ENCODE measurements at places on chromosomes 5 and 9.

GRCh38 chr9:37953206-37953774 is 49.4 kb upstream of the SLC25A51 start:
- DNase-seq = no peak

- DNase-seq = no peak
Measured at GRCh38 chr5:10745133-10745532, 15.9 kb downstream of the DAP start.

- no peak for DNase-seq
Measured at GRCh38 chr5:53303105-53303504, 177.3 kb upstream of the FST start.

DNA sequence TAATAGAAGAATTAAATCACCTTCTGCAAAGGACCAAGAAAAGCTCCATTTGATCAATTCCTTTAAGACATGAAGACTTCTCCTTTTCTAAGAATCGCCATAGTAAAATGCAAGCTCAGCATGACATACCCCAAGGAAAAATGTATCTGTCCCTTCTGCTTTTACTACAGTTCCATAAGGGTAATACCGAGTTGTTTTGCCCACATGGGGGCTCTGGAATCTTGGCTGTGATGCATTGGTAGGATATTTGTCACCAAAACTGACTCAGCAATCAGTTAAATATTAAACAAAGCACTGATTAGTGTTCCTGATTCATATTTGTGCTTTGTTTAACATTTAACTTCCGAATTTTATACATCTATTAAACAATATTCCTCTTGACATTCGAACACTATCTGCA is 24.3 kb upstream of the KCNIP1 start:
- DNase-seq = no peak

GRCh38 chr5:173564106-173564505 is 52.3 kb downstream of the BOD1 start:
- no peak for DNase-seq

GRCh38 chr9:4936277-4936676 is 48.8 kb upstream of the JAK2 start:
- DNase-seq = no peak

- DNase-seq = no peak
Measured at GRCh38 chr5:123398058-123398733, 25.0 kb downstream of the CEP120 start.

DNA sequence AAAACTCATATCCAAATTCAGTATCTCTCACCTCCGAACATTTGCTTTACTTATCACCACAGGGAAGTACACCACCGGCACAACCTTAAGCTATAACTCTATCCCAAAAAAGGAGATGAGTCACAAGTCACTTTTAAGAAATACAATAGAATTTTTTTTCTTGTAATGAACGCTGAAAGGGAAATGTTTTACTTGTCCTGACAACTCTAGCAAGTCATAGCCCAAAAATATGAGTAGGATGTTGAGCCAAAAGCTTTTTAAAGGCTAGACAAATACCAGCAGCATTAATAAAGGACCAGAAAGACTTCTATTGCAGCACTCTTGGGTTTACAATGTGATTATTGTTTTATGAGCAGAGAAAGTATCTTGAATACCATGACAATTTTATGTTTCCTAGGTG is 147.3 kb upstream of the FST start:
- DNase-seq = no peak

- DNase-seq = no peak
Measured at GRCh38 chr9:109499631-109500410, 1.7 kb upstream of the PTPN3 start.

Measured in stimulated activated CD4-positive, alpha-beta T cell treated with anti-CD3 and anti-CD28 coated beads, Interleukin-1b, Interleukin-23, amount 100 ng/mL, for 4 hours (primary cell).